HS-5 (cell line): ENCODE measurements at places on chromosomes 12 and 14.
A peak's percentile ranks its signal among the peaks of the same experiment; 100 is the strongest.

GRCh38 chr12:45789025-45789424 is 59.5 kb downstream of the ARID2 start:
- DNase-seq: peak; percentile 34

DNA sequence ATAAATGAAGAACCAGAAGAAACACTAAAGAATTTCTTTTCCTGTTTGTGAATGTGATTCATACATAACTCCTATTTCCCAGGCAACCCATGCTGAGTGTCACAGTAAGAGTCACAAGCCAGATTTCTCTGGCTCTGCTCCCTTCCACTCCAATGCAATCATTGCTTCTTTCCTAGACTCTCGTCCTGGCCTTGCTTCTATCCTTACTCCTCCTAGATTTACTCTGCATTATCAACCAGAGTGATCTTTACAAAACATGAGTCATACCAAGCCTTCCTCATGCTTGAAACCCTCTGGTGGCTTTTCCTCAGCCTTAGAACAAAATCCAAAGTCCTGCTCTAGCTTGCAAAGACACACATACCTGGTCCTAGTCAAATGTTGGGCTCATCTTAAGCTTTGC is 13.3 kb downstream of the IL22 start:
- no peak for DNase-seq

- DNase-seq: no peak
Observed at GRCh38 chr12:13386323-13387039, 190.0 kb downstream of the EMP1 start.

DNA sequence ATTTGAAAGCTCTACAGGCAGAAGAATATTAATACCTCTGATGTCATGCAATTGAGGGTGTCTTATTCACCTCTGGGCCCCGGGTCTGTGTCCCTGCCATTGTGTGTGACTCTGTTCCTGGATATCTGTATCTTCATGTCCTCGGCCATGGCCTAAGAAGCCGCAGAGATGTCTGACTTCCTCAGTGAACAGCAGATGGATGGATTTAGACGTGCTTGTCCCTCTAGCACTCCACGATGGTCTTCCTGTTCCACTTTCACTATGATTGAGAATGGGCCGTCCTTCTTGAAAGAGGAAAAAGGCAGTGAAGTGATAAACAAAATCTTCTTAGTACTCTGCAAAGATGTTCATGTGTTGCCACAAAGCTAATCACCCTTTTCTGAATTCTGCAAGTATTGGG is 217.4 kb downstream of the SLC41A2 start:
- no peak for DNase-seq

DNA sequence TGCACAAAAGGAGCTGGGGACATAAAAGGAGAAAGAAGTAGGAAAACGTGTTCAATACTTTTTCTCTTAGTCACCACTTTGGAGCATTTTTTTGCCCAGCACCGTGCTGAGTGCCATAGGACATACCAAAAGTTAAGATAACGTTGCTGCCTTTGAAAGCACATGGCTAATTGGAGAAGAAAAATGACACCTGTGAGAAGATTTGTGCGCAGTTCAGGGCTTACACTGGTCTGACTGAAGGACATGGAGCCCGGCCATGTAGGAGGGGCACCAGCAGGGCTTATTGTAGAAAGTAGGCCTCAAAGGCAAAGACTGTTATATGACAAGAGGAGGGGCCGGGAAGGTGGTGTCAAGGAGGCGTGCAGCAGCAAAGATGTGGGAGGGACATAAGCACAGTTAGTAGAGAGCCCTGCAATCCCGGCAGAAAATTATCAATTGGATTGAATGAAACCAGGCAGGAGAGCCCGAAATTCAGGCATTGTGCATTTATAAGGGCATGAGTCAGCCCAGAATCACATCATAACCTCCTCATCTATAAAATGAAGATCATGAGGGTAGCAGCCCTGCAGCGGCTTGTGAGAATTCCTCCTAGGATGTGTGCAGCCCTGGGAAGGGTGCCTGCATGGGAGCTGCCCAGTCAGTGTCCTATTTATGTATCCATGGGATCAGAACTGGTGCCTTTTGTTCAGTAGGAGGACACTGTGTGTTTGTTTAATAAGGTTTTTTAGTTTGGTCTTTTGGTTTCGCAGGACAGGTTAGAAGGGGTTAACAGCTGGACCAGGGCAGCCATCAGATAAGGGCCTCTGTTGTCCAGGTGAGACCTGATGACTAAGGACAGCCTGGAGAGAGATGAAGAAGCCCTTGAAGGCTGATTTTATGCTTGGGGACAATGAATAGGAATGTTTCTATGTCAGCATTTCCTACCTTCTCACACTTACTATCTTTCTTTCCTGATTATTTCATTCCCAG is 122.4 kb downstream of the GPR135 start:
- DNase-seq: no peak

GRCh38 chr12:29427964-29428363 is 47.0 kb upstream of the ERGIC2 start:
- DNase-seq: no peak
